NCI-H2227 treated with DMSO at 0.1 percent for 48 hours (cell line): ENCODE measurements at places on chromosomes 4 and X.

DNA sequence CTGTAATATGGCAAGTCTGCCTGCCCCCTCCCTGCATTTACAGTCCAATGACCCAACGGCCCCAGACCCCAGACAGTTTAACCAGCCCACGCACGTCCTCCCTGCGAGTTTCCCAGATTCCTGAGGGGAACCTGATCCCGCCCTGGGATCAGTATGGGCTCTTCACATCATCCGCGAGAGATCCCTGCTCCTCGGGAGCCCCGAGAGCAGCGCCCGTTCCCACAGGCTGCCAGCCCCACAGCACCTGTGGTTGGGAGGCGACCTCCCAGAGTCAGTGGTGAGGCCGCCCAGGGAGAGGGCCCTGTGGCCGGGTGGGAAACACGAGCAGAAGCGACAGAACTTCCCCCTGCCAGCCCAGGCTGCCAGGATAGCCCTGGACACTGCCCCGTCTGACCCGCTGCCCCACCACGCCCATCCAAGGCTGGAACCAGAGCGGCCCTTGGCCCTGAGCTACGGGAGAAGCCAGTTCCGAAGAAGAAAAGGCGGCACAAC lies 32.8 kb downstream of the TSC22D3 start:
- no peak for DNase-seq

DNA sequence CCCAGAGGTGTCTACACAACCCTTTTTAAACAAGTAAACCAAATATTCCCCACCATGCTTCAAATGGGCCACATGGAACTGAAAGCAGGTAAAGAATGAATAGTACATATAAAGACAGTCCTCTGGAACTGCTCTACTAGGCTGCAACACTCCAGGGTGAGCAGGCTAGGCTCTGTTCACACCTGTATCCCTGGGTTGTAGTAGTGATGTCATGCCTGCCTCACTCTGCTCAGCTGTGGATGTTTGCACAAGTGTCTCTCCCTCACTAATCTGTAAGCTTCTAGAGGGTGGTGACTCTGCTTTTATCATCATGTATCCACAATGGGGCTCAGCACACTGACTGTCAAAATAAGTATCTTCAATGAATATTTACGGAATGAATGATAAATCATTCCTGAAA lies 20.4 kb downstream of the LEF1 start:
- DNase-seq = no peak

DNA sequence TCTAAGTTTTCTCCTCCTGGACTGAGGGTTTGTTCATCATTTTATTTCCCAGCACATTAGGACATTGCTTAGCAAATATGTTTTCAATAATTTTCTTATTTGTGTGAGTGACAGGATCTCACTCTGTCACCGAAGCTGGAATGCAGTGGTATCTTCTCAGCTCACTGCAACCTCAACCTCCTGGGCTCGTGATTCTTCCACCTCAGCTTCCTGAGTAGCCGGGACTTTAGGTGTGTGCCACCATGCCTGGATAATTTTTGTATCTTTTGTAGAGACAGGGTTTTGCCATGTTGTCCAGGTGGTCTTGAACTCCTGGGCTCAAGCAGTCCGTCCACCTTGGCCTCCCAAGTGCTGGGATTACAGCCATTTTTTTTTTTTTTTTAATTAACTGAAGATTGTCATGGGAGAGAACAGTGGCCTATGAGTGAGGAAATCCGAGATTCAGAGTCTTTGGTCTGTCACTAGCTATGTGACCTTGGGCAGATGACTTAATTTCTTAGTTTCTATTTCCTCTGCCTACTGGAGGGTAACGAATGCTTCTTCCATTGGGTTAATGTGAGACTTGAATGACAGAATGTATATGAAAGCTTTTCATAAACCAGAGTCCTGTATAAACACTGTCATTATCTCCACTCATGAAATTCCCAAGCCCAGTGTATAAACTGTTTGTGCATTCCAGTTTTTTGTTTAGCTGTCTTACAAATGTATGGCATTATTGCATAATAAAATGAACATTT lies 23.9 kb downstream of the MOB1B start:
- DNase-seq = no peak

DNA sequence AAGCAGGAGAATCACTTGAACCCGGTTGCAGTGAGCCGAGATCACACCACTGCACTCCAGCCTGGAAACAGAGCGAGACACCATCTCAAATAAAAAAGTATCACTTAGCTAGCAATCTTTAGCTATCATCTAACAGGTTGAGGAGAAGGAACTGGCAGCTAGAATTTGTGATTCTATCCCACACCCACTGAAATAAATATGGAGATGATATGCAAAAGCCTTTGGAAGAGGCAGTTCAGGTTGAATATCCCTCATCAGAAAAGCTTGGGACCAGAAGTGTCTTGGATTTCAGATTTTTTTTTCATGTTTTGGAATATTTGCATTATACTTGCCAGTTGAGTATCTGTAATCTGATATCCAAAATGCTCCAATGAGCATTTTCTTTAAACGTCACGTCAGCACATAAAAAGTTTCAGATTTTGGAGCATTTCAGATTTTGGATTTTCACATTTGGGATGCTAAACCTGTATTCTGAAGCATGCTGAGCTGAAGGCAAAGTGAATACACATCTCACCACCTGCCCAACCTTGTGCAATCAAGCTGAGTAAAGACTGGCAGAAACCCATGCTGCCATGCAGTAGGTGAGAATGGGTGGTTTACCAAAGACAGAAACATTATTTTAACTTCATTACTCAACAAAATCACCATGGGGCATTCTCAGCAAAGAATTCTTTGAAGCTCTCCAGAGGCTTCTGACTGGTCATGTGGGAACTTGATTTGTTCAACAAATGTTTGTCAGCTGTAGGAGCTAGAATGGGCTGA lies 159.3 kb downstream of the SH3KBP1 start:
- no peak for DNase-seq

GRCh38 chr4:181662383-181662782 lies 580.8 kb upstream of the TENM3 start:
- DNase-seq = no peak

DNA sequence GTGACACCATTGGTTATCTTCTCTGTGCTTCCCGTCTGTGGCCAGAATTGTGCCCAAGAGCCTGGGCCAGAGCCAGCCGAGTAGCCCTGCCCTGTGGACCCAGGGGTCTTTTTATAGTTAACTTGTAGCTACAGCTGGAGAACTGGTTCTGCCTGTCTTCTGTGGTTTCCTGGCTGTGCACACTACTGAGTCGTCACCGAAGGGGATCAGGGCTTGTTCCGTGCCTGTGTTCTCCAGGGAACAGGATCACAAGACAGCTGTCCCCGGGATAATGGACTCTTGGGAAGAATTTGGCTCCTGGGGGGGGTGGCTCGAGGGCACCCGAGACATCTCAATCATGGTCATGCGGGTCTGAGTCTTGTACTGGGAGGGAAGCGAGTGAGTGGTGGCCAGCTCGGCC lies 22.1 kb upstream of the OPN1LW start:
- DNase-seq = no peak

DNA sequence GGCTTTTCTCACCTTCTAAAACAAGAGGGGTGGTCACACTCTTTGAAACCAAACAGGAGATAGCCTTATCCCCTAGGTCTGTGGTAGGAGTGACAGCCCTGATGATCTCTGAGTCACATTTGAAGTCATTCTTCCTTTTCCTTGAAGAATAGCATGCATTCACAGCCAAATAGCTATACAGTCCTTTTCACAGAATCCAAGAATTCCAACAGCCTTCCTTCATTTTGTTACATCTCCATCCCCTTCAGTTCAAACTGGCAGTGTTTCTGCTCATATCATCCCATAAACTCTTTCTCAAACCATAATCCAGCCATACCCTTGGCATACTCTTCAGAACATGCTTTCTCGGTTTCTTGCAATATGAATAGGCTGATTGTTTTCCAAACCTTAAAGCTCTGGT lies 33.3 kb upstream of the TMEM184C start:
- DNase-seq = no peak

- no peak for DNase-seq
These were observed 689.6 kb downstream of the CCSER1 start for GRCh38 chr4:90816754-90817153.
